T follicular helper cell (primary cell): ENCODE measurements at places on chromosomes 1 and 21.
A peak's percentile ranks its signal among the peaks of the same experiment; 100 is the strongest.

GRCh38 chr1:94634977-94635416 is 93.4 kb upstream of the F3 start:
- DNase-seq = no peak

GRCh38 chr1:36628804-36629203 is 146.1 kb upstream of the CSF3R start:
- no peak for DNase-seq

- DNase-seq = no peak
These were observed 23.9 kb upstream of the SAMD11 start for GRCh38 chr1:899636-900317.

- DNase-seq = peak; percentile 27
These were observed 2.0 kb downstream of the KCNA3 start for GRCh38 chr1:110672753-110673108.

DNA sequence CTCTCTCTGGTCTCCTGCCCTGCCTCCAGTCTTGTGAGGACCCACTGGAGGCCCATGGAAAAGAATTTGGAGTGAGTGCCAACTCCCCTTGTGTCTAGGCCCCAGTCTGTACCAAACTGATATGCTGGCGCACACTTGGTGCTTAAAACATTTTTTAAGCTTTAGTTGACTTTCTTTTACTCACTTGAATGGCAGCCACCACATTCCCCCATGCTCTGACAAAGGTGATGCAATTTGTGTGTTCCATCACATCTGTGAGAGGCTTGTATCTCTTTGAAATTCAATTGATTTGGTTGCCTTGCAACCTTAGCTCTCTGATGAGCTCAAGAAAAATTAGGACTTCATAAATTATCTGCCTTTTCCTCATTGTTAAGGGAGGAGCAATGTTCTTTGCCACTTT is 30.5 kb upstream of the WDTC1 start:
- DNase-seq = no peak

DNA sequence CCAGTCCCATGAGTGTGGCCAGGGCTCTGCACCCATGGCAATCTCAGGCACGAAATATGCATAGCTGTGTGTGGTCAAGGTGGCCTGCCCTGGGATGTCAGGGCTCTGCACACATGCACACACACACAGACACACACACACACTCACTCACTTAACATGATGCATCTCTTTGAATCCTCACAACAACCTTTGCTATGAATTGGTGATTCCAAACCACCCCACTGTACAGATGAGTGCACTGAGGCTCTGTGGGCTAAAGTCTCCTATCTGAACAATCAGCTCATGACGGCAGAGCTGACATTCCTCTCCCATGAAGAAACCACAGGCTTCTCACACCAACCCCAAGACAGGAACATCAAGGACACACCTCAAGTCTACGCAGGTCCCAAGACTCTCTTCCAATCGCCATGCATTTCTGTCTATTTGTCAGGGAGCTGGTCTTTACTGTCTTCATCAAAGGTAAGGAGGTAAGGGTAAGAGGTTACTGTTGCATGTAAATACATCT is 131.6 kb downstream of the ETS2 start:
- no peak for DNase-seq

DNA sequence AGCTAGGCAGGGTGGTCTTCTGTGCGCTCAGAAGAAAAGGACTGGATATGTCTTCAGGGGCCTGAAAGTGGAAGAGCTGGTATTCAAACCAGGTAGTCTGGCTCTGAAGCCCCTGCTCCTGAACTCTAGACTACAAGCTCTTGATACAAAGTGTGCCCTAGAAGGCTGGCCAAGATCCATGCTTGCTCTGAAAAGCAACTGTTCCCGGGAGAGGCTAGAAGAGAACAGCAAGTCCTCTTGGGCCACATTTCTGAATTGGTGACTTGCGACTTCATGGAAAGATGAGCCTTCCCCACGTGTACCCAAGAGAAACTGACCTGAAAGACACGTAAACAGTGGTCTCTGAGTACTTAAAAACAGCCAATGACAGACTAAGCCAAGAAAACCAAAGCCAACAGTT is 123.3 kb upstream of the GRIK3 start:
- no peak for DNase-seq

DNA sequence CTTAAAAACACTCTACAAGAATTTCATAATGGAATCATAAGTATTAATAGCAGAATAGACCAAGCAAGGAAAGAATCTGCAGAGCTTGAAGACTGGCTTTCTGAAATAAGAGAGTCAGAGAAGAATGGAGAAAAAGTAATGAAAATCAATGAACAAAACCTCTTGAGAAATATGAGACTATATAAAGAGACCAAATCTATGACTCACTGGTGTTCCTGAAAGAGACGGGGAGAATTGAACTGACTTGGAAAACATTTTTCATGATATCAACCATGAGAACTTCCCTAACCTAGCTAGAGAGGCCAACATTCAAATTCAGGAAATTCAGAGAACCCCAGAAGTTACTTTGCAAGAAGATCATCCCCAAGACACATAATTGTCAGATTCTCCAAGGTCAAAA is 85.6 kb downstream of the GDAP2 start:
- DNase-seq = no peak

DNA sequence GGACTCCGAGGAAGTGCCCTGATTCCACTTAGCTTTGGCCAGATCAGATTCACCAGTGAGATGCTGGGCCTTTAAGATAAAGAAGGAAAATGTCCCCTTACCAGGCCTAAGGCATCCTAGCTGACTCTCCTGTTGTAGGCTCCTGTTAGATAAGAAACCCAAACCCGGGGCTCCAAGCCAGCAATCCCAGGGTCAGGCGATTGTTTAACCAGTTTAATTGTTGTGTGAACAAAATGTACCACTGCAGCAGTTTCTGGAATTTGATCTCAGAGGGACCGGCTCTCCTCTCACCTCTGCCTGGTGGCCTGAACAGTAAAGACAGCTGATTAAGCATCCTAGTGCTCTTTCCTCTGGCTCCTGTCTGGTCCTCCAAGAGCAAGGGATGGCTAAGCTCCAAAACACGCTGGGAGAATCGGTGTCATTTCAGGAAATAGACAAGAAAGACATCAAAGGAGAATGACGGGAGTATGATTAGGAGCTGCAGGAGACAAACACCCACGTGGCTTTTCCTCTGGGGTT is 9.3 kb upstream of the KLHDC8A start:
- DNase-seq = no peak
